ENCODE measurements at places on chromosomes 4 and X.

DNA sequence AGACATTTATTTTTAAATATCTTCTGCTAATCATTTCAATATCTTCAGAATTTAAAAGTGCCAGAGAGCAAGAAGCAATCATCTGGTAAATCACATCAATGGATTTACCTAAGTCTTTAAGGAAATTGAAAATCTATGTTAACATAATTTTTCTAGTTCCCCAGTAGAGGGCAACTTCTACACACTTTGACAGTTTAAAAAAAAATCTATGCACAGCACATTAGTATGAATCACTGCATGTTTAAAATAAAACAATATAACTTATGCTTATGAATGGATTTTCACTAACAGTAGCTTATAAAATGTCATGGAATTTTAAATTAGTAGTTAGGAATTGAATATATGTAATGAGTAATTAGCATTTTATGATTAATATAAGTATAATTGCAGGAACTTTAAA, 126.5 kb downstream of the REELD1 start:
- DNase-seq: no peak

- DNase-seq: peak; percentile 21
Measured at GRCh38 chr4:39637586-39638353, 895 bp downstream of the SMIM14 start.

- no peak for DNase-seq
Measured at GRCh38 chr4:130127297-130127696, 1031.3 kb downstream of the C4orf33 start.

GRCh38 chr4:121154103-121154515, 10.0 kb downstream of the TNIP3 start:
- peak; percentile 24 for DNase-seq

All from GM20000 (cell line).